ENCODE measurements at places on chromosomes 2 and 18. TPM values are rescaled to one million over a fixed set of nuclear protein-coding genes. Genes with fewer than 3 reads are reported as not detected.

The ITPRIPL1 gene
- not detected for polyA plus RNA-seq

The AQP12B gene
- not detected for polyA plus RNA-seq

The YWHAQ gene
- polyA plus RNA-seq = 209 TPM

The AAK1 gene
- 78.2 TPM for polyA plus RNA-seq

The POTEE gene
- polyA plus RNA-seq = not detected

The RALB gene
- 52.7 TPM for polyA plus RNA-seq

The STPG4 gene
- not detected for polyA plus RNA-seq

The PUM2 gene
- polyA plus RNA-seq = 26.5 TPM

The MYO7B gene
- 0.50 TPM for polyA plus RNA-seq

The C2orf68 gene
- polyA plus RNA-seq = 22.5 TPM

The DNAJC5G gene
- not detected for polyA plus RNA-seq

The ITGA4 gene
- polyA plus RNA-seq = 1.7 TPM

The ICOS gene
- polyA plus RNA-seq = not detected

The RSAD2 gene
- 1.4 TPM for polyA plus RNA-seq
